CD4-positive, alpha-beta T cell treated with Interleukin-6 at 100 ng/mL for 8 hours (primary cell): ENCODE measurements at places on chromosomes 1 and 21.

DNA sequence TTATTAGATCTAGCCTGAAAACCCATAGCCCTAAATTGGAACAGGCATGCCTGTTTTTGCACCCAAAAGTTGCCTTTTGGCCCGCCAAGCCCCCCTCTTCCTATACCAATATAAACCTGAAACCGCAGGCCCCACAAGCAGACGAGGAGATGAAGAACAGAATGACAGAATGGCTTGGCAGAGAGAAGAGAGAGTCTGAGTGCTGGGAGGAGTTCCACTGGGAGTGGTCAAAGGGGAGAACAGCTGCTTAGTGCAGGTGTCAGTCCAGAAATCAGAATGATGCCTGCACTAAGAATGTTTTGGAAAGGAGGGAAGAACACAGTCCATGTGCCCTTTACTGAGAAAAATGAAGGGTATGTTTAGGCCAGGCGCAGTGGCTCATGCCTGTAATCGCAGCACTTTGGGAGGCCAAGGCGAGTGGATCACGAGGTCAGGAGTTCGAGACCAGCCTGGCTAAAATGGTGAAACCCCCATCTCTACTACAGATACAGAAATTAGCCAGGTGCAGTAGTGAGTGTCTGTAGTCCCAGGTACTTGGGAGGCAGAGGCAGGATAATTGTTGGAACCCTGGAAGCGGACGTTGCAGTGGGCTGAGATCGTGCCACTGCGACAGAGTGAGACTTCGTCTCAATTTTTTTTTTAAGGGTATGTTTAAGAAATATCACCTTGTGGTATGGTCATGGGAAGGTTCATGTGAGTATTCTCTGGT lies 9.4 kb downstream of the DYRK1A start:
- DNase-seq: no peak

DNA sequence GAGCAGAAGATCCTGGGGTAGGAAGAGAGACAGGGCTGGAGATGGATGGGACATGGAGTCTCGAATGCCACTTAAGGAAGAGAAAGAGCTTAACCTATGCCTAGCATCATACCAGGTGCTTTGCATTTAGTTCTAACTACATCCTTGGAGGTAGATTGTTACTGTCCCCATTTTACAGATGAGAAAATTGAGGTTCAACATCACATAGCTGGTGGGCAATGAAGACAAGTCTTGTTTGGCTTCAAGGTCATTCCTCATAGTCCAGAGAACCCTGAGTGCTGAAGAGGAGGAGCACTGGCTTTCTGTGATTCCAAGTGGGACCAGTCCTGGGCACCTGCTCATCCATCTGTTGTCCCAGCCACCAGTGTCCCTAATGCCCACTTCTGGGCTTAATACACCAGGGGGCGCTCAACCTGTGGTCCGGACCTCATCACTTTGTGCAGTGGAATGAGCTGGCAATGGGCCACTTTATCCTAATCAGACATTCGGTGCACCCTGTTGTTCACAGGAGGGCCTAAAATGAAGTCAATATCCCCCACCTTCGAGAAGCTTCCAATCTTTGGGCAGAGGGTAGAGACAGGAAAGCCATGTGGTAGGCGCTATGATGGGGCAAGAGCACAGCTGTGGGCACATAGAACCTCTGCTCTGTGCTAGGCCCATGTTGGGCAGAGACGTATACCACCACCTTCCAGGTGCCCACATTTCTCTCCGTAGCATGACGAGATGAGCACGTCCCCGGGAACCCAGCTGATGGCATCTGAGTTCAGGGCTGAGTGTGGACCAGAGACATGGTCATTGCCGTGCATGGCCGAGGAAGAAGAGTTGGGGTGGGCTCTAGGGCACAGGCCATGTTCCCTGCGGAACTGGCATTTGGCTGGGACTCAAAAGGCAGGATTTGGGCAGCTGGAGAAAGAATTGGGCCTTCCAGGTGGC lies 9.2 kb downstream of the RPS6KA1 start:
- DNase-seq: peak; percentile 41

DNA sequence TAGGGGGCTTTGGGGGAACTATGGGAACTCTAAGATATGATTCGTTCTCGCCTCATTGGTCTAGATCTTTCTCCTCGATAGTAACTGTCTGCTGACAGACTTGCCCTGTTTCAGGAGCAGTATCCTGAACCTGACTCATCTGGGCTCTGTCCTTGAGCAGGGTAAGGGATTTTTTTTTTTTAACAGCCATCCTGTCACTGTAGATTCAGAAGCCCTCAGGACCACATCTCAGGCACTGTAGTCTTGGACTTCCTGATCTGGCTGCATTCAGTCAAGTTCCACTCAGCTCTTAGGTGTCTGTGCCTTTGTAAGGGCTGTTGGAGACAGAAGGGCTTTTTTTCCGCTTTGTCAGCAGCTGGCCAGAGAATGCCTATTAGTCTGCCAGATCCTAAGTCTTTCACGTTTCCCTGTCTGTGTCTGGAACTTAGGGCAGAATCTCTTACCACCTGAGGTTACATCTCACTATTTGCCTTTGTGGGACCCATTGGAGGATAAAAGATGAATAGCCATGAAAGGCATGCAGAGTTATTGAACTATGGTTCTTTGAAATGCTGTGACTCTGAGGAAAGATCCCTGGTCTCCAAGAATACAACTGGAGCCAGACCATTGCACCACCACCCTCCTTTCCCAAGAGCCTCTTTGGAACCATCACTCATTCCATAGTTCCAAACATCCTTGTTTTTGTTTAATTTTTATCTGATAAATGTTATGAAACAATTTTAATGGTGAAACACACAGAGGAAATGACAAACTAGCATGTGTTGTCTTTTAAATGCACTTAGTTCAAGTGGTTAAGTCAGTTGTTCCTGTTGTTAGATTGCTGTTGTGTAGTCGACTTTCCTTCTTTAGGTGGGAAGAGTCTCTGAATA lies 49.7 kb upstream of the MACF1 start:
- DNase-seq: no peak

GRCh38 chr1:46535063-46535462 lies 16.4 kb downstream of the KNCN start:
- no peak for DNase-seq

DNA sequence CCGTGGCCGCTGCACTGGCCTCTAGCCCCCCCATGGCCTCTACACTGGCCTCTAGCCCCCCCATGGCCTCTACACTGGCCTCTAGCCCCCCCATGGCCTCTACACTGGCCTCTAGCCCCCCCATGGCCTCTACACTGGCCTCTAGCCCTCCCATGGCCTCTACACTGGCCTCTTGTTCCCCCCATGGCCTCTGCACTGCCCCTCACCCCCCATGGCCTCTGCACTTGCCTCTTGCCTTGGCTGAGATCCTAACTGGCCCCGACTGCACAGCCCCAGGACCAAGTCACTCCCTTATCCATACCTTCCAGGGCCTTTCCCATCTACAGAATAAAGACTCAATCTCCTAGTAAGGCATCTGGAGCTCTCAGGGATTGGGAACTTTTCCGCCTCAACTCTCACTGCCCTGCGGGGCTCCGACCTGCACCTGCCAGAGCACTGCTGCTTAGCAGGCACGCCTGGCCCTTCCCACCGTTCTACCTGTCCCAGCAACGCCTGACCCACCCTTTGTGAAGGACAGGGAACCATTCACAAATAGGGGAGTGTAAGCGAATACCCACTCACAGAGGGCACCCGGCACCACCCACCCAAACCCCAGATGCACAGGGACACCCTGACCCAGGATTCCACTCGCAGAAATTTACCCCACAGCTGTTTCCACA lies 38.8 kb downstream of the ACOT7 start:
- no peak for DNase-seq

- DNase-seq: no peak
Measured at GRCh38 chr1:18309552-18310155, 171.1 kb upstream of the KLHDC7A start.

DNA sequence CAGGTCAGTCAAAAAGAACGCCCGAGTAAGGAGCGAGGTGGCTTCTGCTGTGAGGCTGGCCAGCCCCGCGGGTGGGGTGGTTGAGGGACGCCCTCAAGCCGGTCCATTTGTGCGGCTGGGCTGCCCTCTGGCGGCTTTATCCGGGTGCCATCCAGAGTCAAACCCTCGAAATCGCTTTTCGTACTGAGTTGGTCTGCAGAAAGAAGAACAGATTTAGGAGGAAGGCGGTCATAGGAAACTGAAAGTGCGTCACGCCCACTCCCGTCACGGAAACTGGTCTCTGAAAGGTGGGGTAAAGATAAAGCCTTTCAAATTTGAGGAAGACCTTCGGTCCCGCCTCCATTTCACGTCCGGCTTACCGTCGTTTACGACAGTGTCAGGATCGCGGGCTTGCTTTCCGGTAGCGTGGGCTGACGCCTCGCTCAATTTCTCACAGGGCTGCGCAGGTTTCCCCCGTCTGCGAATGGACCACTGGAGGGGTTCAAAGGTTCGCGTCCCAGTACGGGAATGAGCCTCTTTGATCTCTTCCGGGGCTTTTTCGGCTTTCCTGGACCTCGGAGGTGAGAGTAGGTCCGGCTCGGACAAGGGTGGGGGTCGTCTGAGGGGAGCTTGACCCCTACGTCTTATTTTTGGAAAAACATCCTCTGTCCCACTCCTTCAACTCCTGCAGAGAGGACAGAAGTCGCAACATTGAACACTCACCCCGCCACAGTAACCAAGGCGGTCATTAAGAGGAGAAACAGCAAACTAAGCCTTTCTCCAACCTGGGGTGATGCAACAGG lies at the start of gene HAX1:
Gene HAX1, plus strand, starts transcription at position 413 of the 782 bp plus-strand sequence. Its CDS starts 95 bp downstream, at position 508.
- DNase-seq: peak; percentile 97

- DNase-seq: no peak
Measured at GRCh38 chr1:231630558-231631205, 4.1 kb downstream of the DISC1 start.

GRCh38 chr1:233433436-233434210 lies 106.1 kb downstream of the MAP3K21 start:
- DNase-seq: no peak

GRCh38 chr1:168520832-168521231 lies 23.0 kb downstream of the XCL2 start:
- no peak for DNase-seq

DNA sequence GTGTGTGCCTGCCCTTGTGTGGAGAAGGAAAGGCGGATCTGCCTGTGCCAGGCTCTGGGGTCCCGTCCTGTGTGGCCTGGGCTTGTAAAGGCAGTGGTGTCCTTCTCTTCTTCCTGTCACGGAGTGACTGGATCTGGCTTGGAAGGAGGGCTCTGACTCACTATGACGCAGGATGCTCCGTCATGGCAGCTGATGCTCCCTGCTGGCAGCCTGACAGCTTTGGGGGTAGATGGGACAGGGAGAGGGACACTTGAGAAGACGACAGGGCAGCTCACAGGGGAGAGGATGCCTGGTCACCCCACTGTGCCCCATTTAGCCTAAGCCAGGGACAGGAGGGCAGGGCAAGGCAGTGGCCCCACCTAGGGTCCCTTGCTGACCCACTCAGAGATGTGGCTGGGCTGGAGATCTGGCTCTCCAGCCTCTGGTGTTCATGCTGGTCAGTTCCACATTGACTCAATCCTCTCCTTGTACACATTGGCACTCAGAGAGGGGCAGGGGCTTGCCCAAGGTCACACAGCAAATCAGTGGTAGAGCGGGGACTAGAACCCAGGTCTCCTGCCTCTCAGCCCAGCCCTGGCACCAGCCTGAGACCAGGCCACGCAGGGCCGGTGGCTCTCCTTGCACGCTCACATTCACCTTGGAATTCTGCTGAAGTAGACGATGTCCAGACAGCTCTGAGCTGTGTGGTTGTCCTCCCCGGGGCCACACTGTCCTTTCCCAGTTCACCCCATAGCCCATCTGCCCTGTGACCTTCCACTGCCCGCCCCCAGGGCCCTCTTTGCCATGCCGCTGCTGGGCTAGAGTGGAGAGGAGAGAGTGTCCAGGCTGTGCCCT lies 2.8 kb upstream of the FAM131C start:
- no peak for DNase-seq

- no peak for DNase-seq
Measured at GRCh38 chr1:107139833-107140702, 771 bp upstream of the NTNG1 start.

DNA sequence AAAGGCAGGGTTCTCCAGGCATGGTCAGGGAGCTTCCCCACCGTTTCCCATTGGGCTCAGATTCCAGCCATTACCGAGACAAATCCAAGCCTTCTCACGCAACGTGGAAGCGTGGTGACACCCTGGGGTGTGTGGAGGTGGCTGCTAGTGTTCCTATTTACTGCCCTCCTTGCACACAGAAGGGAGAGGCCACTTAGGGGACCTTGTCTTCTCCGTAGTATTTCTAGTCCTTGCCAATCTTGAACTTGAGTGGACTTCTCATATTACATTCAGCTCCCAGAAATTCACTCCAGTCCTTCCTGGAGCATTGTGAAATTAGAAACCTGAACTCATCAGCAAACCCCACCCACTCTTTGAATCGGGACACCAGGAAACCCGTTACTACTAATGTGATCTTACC lies 131.6 kb downstream of the AJAP1 start:
- no peak for DNase-seq

GRCh38 chr1:184118046-184118445 lies 66.5 kb downstream of the TSEN15 start:
- no peak for DNase-seq

GRCh38 chr1:55741516-55741915 lies 526.4 kb upstream of the USP24 start:
- DNase-seq: no peak

- no peak for DNase-seq
Measured at GRCh38 chr1:159771127-159771895, 9.5 kb upstream of the DUSP23 start.

DNA sequence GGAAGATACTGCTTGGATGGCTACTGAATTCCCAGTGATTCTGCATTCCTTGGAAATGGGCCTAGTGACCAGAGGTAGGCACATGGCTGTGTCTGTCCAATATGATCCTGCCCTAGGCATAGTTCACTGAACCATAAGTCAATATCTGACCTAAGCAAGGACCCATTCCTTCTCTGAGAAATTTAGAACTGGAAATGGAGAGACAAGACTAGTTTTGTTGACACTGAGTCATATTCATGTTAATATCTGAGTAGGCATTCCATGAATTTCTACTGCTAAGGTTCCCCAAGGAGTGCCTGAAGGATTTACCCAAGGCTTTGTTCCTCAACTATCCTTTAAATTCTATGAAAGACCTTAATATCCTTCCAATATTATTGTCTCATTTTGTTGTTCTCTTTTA lies 329.8 kb upstream of the BEND5 start:
- DNase-seq: no peak

DNA sequence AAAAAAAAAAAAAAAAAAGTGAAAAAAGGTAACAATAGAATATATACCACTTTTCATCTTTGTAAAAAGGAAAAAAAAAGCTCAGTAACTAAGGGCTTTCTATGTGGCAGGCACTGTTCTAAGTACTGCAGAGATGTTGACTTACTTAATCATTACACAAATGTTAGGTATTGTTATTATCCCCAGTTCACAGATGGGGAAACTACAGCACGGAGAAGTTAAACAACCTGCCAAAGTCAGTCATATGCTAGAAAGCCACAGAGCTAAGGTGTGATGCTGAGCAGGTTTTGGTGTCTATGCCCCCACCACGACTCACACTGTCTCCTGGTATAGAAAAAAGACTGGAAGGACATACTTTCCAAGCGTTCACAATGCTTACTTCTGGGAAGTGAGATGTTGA lies 6.6 kb upstream of the PNRC2 start:
- no peak for DNase-seq

- DNase-seq: peak; percentile 34
Measured at GRCh38 chr1:77281491-77282186, at the start of gene AK5. Gene AK5, plus strand, starts transcription at chr1:77282019. Its CDS starts 295 bp downstream, at chr1:77282314.
